ENCODE measurements at places on chromosomes 11 and 22.

DNA sequence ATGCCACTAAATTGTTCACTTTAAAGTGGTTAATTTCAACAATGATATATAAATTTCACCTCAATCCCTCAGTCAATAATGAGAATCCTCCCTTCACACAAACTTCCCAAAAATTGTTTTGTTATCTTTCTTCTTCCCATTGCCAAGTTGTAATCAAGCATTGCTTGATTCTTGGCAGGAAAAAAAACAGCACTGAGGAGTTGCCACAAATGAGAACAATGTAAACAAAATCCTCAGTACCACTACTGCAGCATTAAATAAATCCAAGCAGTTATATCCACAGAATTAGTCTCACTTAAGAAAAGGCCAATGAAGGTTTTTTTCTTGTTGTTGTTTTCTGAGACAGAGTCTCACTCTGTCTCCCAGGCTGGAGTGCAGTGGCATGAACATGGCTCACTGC, 38.2 kb downstream of the FAM168A start:
- DNase-seq, result no peak

DNA sequence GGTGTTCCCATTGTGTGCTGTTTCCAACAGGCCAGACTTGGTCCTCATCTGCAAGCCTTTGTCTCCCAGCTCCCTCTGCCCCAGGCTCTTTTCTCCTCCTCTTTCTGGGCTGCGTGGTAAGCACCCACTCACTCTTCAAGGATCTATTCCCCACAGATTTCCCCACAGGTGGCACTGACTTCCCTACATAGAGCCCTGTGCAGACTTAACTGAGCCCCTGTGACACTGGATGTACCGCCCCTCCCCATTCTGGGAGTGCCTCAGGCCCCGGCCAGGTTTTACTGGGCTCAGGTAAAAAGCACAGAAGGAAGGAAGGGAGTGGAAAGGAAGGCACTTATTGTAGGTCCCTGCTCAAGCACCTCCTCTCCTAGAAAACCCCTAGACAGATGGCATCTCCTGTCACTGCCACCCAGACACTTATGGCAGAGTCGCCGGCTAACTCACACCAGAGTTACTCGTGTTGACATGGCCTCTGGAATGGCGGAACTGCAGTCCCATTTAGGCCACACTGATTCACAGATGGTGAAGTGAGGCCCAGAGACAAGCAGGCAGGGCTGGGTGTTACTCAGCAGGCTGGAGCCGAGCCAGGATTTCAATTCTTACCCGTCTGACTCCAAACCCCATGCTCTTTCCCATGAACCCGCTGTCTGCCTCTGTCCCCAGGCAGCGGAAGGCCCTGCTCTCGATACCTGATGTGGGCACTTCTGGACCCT, 47.2 kb downstream of the LRRC32 start:
- no peak for DNase-seq

GRCh38 chr22:24436553-24436952, 9.2 kb downstream of the ADORA2A start:
- no peak for DNase-seq

DNA sequence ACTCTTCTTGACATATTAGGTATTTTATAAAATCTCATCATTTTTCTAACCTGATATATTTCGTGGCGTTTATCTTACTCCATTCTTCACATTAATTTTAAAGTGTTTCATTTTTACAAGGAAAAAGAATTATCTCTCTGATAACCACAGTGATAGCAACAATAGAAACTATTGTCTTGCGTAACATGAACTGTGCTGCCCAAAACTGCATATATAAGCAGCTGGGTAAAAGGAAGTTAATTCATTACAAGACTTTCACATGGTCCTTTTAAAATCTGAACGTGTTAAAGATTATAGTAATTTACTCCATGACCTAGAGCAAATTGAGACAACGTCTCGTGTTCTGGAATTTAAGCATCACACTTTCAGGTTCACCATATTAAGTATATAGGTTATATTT, 210.4 kb upstream of the GRIA4 start:
- DNase-seq, result no peak

GRCh38 chr22:48886604-48887393, 940.9 kb downstream of the BRD1 start:
- no peak for DNase-seq

GRCh38 chr22:45867118-45867905, 109.7 kb downstream of the WNT7B start:
- DNase-seq, result no peak

DNA sequence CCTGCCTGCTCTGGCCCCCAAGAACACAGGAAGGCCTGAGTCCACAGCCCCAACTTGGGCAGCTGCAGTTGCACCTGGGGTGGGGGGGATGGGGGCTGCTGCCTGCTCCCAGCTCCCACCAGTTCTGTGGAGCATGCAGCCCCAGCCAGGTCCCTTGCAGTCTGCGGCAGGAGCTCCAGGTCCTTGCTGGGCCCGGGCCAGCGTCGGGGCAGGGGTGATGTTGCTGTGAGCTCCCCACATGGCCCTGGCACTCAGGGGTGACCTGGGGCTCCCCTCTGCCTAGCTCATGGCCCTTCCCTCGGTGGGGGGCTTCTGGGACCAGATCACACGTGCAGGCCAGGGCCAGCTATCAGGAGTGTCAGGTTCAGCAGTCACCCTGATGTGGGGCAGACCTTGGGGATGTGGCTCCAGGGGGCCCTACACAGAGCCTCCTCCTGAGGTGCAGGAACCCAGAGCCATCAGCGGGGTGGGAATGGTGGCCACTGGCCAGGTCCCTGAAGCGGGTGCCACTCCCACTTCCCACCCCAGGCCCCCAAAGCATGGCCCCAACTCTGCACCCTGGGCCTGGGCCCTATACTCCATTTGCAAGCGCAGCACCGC, 10.4 kb upstream of the MED17 start:
- DNase-seq, result no peak

DNA sequence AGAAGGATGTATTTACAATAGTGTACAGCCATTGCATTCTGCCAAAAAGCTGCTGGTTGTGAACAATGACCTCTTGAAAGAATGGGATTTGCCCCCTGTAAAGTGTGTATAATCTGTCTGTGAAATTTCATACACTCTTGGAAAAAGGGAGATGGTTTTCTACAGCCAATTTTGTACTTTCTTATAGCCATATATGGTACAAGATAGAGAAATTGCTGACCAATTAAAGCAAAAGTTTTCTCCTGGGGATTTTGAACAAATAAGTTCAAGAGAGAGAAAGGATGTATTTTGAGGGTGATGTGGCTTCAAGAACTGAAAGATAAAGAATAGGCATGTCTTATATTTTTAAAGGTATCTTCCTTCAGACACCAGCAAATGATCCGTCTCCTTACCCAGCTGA, 211.0 kb downstream of the NAV2 start:
- no peak for DNase-seq

DNA sequence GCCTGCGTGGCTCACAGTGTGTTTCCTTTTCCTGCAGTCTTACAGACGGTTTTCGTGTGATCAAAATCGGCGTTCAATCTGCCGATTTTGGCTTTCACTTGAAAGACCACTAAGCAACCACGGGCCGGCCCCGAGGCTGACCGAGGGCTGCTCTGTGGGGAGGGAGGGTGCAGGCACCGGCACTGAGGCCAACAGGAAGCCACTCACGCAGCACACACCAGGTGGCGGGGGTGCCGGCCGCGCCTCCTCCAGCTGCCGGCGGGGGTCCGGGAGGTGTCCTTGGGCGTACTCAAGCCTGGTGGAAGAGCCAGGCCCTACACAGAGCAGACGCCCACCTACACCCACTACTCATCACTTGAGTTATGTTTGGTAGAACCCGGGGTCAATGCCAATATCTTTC, 14.3 kb downstream of the TOLLIP start:
- no peak for DNase-seq

DNA sequence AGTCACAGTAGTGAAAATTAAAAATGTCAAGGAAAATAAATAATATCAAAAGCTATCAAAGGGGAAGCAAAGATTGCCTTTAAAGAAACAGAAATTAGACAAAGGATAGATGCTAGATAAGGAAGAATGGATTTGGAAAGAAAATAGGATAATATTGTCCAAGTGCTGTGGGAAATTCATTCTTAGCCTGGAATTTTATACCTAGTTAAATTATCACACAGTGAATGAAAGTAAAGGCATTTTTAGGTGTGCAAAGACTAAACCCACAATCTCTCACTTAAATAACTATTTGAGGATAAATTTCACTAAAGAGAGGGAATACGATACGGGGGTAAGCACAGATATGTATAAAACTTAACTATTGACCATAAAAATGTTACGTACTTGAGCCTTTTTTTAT, 511.1 kb downstream of the TMEM135 start:
- no peak for DNase-seq

DNA sequence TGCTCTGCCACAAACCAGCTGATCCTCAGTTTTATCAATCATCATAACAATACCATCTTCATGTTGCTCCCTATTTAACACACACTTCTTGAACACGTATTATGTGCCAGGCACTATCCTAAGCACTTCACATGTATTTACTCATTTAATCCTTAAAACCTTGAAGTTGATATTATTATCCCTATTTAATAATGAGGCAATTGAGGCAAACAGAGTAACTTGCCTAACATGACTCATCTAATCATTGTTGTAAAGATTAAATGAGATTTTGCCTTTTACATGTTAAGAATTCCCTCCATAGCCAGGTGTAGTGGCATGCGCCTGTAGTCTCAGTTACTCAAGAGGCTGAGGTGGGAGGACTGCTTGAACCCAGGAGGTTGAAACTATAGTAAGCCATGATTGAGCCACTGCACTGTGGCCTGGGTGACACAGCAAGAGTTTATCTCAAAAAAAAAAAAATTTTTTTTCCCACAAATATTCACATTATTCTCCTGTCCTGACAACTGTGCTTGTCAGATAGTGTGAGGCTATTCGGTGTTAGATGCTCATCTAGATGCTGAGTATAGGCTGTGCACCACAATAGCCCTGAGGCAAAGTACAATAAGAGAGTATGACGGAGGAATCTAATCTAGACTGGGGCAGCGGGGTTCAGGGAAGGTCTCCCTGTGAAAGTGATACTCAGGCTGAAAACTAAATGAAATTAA, 13.4 kb downstream of the CKAP5 start:
- DNase-seq, result no peak

DNA sequence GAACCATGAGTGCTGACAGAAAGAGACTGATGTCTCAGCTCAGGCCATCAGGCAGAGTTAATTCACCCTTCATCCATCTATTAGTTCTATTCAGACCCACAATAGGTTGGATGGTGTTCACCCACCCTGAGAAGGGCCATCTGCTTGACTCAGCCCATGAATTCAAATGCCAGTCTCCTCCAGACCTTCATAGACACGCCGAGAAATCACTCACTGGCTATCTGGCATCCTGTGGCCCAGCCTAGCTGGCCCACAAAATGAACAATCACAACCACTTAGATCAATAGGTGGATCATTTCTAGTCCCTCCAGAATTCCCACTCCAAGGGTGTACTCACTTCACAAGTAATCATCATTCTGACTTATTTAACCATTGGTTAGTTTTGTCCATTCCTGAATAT, 58.2 kb downstream of the MYEOV start:
- DNase-seq, result no peak

DNA sequence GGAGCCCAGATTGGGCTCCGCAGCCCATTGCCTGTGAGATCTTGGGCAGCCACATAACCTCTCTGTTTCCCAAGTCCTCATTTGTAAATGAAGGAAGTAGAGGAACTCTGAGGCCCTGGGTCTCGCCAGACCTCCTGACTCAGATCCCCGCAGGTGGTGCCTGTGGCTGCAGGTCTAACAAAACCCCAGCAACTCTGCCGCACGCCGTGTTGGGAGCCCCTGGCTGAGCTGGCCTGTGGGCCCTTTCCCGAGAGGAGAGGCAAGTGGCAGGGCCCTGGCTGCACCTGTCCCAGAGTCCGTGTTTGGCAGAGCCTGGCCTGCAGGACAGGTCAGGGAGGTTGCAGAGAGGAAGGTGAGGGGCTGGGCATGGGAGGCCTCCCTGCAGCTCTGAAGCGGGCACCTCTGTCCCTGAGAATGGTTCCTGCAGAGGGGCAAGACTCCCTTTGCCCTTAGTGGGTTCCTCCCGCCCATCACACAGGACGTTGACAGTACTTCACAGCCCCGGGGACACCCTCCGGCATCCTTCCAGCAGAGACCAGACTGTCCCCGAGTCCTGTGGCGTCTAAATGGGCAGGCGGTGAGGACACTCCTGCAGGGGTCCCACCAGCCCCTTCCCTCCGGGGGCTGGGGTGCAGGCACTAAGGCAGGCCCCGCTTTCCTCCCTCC, 67.7 kb downstream of the ARHGAP8 start:
- no peak for DNase-seq

DNA sequence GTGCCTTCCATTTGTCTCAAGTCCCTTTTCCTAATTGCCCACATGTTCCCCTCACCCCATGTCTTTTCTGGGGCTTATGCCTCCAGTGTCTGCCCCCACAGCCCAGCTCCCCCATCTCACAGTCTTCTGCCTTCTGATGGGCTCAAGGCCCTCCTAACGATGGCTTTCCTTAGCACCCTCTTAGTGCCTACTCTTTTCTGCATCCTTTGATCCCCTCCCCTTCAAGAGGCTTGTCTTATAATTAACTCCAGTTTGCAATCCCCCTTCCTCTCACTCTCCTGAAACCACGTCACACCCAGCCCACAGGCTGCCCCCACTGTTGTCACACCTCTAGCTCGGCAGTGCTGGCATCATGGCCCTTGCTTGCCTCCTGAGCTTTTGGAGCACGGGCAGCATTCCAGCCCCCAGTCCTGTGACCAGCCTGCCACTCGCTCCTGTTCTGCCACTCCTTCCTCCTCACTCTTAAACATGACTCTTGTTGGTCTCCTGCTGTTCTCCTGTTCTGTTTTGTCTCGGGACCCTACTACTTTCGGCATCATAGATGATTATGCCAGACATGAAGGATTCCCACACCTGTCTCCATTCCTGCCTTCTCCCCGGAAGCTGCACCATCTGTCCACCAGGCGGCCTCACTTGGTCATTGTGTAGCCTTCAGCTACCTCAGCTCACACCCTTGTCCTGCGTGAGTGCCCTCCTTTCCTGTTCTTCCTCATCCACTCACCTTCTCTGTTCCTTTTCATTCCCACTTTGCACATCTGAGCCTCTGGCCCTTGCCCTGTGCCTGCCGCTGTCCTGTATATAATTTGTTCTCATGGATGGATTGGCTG, 26.1 kb downstream of the UBE2L3 start:
- DNase-seq, result no peak

DNA sequence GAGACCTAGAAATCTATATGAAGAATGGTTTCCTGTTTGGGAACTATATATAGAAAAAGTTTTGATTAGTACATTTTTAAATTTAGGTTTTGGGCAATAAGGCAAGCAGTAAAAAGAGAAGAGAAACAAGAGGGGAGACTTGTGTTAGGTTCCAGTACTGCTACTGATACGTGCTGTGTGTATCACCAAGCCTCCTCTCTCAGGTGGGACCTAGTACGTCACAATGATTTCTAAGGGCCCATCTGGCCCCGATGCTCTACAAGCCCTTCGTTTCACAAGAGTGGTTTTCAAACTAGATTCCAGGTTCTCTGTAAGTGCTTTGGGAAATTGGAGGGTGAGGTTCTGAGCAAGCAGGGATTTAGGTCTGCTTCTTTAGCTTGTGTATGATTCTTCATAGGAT, 39.2 kb downstream of the USP35 start:
- DNase-seq, result no peak

Measured in stimulated activated CD8-positive, alpha-beta memory T cell treated with anti-CD3 and anti-CD28 coated beads, Interleukin-4, amount 100 ng/mL, for 1 hour (primary cell).